ENCODE measurements at places on chromosomes 6 and 20.

GRCh38 chr6:160301339-160301738, 42.7 kb upstream of the SLC22A2 start:
- DNase-seq = no peak

DNA sequence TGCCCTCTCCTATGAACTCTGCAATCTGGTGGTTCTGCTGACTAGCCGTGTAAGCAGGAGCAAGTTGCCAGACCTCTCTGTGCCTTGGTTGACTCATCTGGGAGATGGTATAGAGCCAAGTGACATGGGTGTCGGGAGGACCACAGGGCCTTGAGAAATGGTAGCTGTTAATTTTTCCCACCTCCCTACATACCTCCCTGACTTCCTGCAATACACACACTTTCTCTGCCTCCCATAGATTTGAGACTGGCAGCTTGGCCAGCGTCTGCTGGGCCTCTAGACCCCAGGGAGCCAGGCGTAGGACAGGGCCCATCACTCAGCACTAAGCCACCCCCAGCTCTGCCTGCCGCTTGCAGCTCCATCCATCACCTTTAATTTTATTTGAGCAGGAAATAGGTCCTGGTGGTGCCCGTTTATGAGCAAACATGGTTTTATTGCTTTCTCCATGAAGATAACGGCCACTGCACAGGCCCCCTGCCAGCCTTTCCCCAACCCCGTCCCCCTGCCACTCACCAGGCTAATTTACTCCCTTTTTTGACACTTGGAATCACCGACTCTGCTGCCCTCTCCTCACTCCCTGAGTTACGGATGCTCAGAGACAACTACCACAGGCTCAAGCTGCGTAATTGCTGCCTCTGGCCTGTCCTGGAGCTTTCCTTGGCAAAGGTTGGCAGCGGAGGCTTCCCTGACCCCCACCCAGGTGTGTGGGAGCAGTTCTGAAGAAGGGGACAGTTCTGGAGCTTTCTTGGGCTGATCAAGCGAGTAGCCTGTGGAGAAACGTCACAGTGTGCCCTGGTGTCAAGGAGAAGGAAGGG, 11.1 kb downstream of the GLP1R start:
- DNase-seq = no peak

- DNase-seq = no peak
Observed at GRCh38 chr20:48066246-48066645, 281.0 kb upstream of the SULF2 start.

DNA sequence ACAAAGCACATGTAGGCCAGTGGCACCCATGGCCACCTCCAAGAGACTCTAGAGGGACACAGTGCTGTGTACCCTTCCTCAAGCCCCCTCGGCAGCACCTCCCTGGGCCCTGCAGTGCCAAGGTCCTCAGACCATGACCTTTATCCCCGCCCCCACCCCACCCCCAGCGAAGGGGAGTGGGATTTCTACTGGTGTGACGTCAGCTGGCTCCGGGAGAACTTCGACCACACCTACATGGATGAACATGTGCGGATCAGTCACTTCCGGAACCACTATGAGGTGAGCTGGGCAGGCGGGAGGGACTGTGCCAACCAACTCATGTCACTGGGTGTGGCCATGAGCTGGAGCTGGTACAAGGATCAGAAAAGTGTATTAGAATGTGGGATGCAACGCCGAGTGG, 38.0 kb downstream of the TTLL9 start:
- DNase-seq = no peak

- DNase-seq = no peak
Observed at GRCh38 chr6:153698637-153699036, 340.4 kb upstream of the OPRM1 start.

GRCh38 chr6:107401573-107401972, 57.8 kb downstream of the PDSS2 start:
- DNase-seq = no peak

DNA sequence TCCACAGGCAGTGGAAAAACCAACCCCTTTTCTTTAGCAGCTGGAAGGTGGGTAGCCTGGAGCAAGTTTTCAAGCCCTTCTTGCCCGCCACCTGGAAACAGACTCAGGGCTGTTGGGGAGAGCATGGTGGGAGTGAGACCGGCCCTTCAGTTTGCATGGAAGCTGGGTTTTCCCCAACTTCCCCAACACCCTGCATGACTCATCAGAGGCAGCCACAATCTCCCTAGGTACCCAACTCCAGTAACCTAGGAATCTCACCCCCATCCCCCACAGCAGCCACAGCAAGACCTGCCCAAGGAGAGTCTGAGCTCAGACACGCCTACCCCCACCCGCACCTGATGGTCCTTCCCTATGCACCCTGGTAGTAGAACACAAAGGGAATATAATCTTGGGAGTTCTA, 86.3 kb upstream of the IRAK1BP1 start:
- DNase-seq = no peak

DNA sequence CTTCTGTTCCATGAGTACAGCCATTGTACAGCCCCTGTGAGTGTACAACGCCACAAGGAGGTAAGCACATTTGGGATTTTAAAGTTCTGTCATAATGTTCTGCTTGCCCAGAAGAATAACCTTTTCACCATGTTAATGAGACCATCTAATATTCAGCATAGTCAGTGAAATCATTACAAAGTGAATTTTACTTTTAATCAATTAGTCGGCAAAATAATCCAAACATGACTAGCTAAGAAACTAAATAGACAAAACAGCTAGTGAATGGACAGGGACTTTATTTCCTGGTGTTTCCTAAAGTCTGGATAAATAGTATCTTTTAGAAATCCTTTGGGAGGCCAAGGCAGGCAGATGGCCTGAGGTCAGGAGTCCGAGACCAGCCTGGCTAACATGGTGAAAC, 69.0 kb upstream of the NRSN1 start:
- no peak for DNase-seq

DNA sequence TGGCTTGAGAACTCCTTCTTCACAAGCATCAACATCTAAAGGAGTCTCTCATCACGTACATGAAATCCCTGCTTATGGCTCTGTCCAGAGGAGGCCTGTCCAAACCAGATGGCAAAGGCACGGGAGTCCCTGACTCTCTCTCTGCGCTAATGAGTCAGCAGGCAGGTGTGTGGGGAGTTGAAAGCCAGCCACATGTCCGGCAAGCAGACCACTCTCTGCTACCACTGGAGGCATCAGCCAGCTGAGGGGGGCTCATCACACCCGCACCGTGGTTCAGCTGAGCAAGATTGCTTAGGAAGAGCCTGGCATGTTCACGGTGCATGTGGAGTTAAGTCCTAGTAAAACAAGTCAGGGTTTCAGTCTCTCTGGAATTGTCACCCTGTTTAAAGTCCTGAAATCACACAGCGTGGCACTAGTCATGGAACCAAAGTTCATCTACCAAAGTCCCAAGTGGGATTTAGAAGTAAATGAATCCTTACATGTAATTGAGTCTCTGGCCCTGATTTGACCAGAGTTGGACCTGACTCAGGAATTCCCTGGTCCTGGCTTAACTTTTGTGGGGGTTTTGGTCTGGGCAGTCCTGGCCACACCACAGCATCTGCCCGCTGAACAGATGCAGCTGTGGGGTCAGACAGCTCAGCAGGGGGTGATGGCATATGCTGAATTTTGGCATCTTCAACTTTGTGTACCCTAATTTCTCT, 155.2 kb upstream of the RIN2 start:
- no peak for DNase-seq

DNA sequence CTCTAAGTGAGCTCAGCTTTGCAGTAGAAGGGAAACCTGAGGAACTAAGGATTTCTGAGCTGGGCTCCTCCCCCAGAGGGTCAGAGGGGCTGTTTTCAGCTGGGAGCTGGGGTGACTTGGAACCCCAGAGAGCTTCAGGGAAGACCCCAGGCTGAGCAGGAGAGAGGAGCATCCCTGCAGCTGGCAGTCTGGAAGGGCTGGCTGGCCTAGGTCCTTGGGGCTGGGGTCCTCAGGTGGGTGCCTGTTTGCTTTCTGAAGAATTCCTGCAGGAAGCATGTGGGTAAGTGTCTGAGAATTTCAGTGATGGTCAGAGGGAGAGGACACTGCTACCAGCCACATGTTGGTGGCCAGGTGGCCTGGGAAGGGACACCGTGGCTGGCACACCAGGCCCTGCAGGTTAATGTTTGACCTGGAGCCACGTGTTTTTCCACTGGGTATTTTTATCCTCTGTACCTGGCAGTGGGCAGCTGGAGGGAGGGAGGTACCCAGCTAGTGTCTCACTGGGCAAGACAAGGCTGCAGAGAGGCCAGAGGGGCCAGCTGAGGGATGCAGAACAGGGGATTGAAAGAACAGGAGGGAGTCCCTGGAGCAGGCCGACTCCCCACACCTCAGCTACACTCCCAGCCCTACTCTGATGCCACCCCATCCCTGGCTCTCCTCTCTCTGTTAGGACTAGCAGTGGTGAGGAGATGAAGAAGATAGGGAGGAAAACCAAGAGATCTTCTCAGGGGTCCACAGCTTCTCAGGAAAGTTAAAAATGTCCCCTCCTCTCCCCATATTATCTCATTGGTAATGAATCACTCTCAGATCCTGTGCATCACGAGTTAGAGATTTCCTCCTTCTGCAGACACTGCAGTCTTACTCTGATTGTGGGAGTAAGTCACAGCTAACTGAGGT, 143.6 kb downstream of the VEGFA start:
- DNase-seq = no peak

DNA sequence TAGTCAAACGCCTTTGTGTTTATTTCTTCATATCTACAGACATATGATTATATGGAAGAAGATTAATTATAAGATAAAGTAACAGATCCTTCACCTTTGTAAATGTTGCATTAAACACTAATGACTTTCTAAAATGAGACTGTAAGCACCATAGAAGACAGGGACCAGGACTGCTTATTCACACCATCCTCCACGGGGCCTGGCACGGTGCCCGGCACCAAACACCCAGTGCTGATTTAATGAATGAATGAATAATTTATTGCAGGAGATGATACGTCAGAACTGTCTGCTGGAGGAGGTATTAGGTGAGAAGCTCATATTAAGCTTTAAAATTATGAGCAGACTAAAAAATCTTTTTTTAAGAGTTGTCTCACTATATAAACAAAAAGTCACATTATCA, 88.3 kb downstream of the SLX4IP start:
- DNase-seq = no peak

- no peak for DNase-seq
Observed at GRCh38 chr20:50389438-50389807, 120.8 kb upstream of the PTPN1 start.

DNA sequence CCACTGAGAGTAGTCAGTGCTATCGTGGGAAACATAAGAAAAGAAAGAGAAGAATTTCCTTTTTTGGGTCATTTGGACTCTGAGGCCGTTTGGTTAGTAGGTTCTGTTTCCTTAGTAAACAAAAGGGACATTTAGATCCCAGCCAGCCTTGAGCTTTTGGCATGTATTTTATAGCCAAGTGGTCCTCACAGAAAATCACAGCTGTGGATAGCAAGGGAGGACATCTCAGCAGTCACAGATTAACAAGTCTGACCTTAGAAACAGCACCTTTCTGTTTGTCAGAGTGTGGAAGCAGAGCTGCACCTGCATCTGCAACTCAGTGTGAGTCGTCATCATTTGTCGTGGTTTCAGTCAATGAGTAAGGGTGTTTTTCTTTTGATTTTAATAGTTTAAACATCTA, 40.5 kb downstream of the FAM120B start:
- DNase-seq = no peak

DNA sequence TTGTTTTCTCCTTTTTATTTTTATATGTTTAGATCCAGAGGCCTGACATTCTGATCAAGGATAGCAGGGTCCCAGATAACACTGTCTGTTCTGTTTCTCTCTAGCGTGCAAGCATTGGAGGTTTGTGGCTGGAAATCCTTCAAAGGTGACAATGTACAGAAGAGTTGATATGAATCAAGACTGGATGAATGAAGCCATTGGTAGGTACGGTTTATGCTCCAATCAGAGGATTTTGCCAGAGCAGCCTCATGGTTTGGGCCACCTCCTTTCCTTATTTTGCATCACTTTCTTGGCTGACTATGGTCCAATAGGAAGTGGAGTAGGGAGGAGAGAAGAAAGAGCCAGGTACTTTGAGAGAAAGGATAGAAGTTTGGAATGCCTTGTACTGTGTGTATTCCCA, 484.8 kb upstream of the JAG1 start:
- no peak for DNase-seq

DNA sequence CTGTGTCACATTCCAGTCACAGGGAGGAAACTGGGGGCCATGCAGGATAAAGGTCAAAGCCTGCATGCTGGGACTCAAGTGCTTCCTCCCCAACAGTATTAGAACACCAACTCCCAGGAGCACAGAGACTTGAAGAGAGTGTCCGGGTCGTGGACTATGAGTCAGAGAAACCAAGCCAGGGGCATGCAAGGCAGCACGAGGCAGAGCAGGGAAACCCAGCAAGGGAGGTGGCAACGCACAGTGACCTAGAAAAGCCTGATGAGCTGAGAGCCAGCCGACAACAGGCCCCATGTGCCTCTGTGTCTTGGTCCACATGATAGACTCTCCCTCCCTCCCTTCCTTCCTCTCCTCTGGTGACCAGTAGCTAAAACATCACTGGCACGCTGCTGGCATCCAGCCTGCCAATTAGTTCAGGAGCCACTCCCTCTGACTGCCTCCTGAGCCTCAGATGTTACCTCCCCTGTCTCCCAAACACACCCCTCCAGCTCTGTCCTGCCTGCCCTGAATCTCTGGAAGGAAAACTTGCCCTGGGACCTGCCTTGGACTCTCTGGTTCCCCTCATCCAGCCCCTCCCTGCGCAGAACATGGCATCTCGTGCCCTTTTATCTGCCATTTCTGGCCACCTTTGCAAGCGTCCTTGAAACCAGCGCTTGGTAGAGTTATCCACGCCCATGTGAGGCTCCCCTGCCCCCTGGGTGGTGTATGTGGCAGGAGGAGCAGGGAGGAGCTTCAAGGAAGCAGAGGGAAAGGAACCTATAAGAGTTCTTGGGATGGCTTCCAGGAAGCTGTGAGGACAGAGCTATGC, 16.2 kb upstream of the RNF39 start:
- peak; percentile 40 for DNase-seq

DNA sequence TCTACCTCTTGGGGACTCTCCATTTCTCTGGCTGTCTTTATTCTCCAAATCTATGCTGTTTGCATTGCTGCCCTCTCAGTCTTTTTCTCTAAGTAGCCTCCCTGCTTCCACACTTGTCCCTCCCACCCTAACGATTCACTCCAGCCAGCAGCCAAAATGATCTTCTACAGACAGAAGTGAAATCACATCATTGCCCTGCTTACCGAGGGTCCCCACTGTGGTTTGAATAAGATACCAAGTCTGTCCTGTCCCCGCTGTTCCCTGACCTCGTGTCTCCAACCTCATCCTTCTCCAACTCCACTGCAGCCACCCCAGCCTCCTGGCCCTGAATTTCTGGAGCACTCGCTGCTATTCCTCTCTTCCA, 11.5 kb upstream of the OCSTAMP start:
- DNase-seq = no peak

- DNase-seq = peak; percentile 52
Observed at GRCh38 chr20:20237093-20237959, 130.6 kb upstream of the INSM1 start.

GRCh38 chr6:36381502-36382389, 5.7 kb downstream of the ETV7 start:
- no peak for DNase-seq

- peak; percentile 65 for DNase-seq
Observed at GRCh38 chr6:30219244-30219643, 6.0 kb upstream of the TRIM26 start.

DNA sequence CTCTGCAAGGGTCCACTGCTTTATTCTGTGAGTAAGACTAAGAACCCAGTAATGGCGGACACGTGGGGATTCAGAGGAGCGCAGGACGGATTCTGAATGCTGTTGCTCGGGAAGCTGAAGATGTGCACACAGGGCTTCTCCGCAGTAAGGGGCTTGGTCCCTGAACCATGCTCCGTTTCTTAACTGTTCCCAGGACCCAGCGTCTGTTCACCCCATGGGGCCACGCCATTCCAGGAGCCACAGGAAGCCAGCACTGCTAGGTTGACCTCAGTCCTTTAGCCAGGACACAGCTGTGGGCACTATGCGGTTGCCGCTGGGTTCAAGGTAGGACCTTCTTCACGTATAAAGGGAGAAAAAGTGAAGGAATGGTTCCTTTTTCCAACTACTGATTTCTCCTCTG, 59.8 kb downstream of the IRF4 start:
- DNase-seq = no peak
